ENCODE measurements at places on chromosomes 7 and 10. TPM values are rescaled to one million over a fixed set of nuclear protein-coding genes. Genes with fewer than 3 reads are reported as not detected.

The PIP gene
- not detected for total RNA-seq

The SMKR1 gene
- total RNA-seq: 1.1 TPM

The TSPAN14 gene
- 178 TPM for total RNA-seq

The BTBD16 gene
- total RNA-seq: not detected

The TMEM273 gene
- total RNA-seq: 11.2 TPM

The MMD2 gene
- not detected for total RNA-seq

The LRIT1 gene
- not detected for total RNA-seq

The SPDYE6 gene
- not detected for total RNA-seq

The PAPOLB gene
- total RNA-seq: not detected

The NKX6-2 gene
- not detected for total RNA-seq

The HACD1 gene
- total RNA-seq: 0.27 TPM

The ETV1 gene
- not detected for total RNA-seq

The SORCS1 gene
- not detected for total RNA-seq

The LMOD2 gene
- total RNA-seq: not detected

The CPA2 gene
- not detected for total RNA-seq

The MYPN gene
- total RNA-seq: not detected

The MSS51 gene
- 3.8 TPM for total RNA-seq

The DYNC1I1 gene
- total RNA-seq: not detected

The CADPS2 gene
- total RNA-seq: not detected

The SPDYE5 gene
- not detected for total RNA-seq

The C10orf105 gene
- total RNA-seq: 0.42 TPM

The MBL2 gene
- total RNA-seq: not detected
